ENCODE measurements at places on chromosomes 13 and 19. TPM values are rescaled to one million over a fixed set of nuclear protein-coding genes. Genes with fewer than 3 reads are reported as not detected.

COL5A3 gene
- total RNA-seq: 10.4 TPM

ELSPBP1 gene
- not detected for total RNA-seq

NCAN gene
- not detected for total RNA-seq

ZNF730 gene
- 0.11 TPM for total RNA-seq

ELF1 gene
- 36.7 TPM for total RNA-seq

WASF3 gene
- total RNA-seq: 9.9 TPM

MYO16 gene
- 1.4 TPM for total RNA-seq

DNA sequence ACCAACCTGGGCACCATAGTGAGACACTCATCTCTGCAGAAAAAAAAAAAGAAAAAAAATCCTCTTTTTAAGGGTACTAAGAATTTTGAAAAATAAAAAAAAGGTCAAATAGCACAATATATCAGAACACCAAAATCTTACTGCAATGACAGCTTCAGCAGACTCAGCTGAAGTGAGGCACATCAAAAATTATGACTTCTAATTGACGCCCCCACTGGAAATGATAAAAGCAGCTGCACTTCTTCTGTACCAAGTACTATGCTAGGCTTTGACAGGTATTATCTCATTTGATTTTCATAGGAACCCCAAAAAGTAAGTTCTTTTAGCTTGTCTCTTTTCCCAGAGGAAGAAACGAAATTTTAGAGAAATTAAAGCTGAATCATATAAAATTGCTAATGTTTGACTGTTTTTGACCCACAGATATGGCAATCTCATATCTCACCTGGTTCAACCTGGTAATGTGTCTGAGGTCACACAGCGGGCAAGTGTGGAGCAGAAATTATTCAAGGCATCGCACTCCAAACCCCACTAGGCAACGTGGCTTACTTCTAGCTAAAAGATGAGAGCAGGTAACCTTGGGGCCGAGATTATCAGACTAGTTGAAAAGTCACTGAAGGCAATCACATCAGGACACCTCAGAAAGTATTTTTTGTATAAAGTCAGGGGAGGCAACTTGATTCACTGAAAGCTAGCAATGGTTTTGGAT is 78.1 kb downstream of the TNFSF11 start:
- DNase-seq: no peak

DNA sequence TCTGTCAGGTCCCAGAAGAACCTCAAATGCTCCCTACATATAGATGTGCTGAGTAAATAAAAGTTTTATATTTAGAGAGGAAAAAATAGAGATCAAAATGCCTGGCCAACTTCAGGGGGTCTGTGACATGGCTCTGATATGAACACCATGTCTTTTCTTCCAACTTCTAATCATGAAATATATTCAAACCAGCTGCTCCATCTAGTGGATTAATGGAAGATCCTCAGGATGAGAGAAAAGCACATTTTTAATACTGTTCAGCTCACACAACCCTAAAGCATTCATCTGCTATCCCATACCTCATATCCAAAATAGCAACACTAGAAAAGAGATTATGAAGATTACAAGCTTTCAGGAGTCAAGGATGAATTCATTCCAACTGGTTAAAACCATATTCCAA is 56.0 kb upstream of the DOCK9 start:
- DNase-seq: no peak

GRCh38 chr13:19070398-19070735 is 111.3 kb downstream of the TUBA3C start:
- no peak for DNase-seq

- DNase-seq: no peak
Measured at GRCh38 chr13:38941353-38941945, 49.2 kb downstream of the STOML3 start.

DNA sequence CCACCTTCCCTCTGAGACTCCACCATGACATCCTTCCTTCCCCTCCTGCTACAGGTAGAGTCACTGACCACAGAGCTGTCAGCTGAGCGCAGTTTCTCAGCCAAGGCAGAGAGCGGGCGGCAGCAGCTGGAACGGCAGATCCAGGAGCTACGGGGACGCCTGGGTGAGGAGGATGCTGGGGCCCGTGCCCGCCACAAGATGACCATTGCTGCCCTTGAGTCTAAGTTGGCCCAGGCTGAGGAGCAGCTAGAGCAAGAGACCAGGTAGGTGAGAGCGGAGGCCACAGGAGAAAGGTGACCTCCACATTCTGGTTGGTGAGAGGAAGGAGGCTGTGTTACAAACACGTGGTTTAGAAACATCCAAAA is 27.6 kb downstream of the KCNC3 start:
- DNase-seq: no peak

DNA sequence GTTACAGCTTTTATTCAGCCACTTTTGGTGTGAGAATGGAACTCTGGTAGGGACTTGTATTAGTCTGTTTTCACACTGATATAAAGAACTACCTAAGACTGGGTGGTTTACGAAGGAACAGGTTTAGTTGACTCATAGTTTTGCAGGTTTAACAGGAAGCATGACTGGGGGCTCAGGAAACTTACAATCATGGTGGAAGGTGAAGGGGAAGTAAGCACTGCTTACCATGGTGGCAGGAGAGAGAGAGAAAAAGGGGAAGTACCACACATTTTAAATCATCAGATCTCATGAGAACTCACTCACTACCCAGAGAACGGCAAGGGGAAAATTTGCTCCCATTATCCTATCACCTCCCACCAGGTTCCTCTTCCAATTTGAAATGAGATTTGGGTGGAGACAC is 942.2 kb downstream of the PCDH17 start:
- no peak for DNase-seq

DNA sequence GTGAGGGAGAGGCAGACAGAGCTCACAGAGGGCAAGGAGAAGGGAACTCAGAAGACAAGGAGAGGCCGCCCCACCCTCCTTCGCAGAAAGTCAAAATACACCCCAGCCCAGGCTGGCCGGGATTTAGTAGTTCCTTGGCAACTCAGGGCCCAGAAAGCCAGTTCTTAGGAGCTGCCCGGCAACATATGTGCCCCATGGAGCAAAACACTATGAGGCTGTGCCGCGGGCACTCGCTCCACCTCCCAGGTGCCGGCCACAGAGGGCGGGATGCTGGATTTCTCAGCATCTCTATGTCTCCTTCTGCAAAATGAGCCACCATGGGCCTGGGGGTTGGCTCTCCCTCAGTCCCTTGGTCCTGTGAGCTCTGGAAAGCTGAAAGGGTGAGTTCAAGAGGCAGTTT is 93.8 kb upstream of the CACNA1A start:
- no peak for DNase-seq

GRCh38 chr13:59452189-59452890 is 711.4 kb downstream of the DIAPH3 start:
- no peak for DNase-seq

DNA sequence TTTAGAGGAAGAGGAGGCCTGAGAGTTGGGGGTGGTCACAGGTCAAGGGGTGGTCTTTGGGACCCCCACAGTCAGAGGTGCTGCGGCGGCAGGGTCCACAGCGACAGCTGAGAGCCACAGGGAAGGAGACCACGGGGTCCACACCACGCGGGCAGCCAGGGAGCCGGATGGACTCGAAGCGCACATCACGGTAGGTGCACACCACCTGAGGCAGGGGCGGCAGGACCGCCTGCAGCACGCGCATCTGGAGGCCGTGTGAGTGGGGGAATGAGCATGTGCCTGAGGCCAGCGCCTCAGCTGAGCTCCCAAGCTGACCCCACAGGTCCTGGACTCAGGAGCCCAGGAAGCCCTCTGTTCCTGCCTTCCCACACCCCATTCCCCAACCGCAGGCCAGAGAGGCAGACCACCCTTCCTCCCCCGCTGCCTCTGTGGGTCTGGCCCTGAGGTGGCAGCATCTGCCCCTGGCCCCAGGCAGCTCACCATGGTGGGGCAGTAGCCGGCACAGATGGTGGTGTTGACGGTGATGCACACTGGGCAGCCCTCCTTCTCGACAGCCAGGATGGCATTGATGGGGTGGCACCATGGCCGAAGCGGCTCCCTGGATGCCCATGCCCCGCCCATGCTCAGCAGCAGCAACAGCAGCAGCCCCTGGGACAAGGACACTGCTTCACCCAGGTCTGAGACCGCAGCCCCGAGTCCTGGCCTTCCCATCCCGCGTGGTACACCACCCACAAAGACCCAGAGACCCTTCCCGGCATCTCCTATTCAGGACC is 638 bp downstream of the LHB start:
- no peak for DNase-seq

GRCh38 chr19:38434549-38435051 is 1.1 kb downstream of the RYR1 start:
- no peak for DNase-seq

- DNase-seq: no peak
Measured at GRCh38 chr19:46295401-46296201, 1.2 kb upstream of the HIF3A start.

- no peak for DNase-seq
Measured at GRCh38 chr19:12995596-12996405, 526 bp downstream of the NFIX start.

DNA sequence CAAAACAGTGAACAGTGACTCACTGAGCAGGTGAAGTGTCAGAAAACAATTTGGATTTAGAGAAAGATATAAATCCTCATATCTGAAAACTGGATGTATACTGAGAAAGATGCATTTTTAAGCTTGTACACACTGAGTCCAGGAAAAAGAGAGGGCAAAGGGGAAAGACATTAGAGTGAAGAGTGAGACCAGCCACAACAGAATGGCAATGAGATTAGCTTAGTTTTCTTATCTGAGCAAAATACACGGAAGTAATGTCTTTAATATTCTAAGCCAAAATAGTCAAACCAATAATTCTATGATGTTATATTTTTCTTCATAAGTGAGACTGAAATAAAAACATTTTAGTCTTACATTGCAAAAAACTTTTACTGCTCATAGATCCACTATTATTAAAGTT is 236.0 kb downstream of the SLITRK5 start:
- no peak for DNase-seq

GRCh38 chr19:41083516-41083915 is 4.7 kb upstream of the CYP2A13 start:
- DNase-seq: no peak

GRCh38 chr19:3608750-3609322 is 2.2 kb upstream of the TBXA2R start:
- DNase-seq: no peak

GRCh38 chr13:99352351-99353245 is 45.4 kb upstream of the GPR183 start:
- DNase-seq: no peak
